ENCODE measurements at places on chromosomes 1 and 21. TPM values are rescaled to one million over a fixed set of nuclear protein-coding genes. Genes with fewer than 3 reads are reported as not detected.

OPRD1 gene
- not detected for total RNA-seq

KRTAP19-1 gene
- total RNA-seq = not detected

ADCY10 gene
- total RNA-seq = not detected

CFHR4 gene
- not detected for total RNA-seq

IFNAR1 gene
- total RNA-seq = 27.9 TPM

TFF2 gene
- total RNA-seq = not detected

B3GALNT2 gene
- 22.6 TPM for total RNA-seq

CFAP107 gene
- not detected for total RNA-seq

CSF3R gene
- total RNA-seq = 10.5 TPM

LEFTY1 gene
- total RNA-seq = not detected

DNA sequence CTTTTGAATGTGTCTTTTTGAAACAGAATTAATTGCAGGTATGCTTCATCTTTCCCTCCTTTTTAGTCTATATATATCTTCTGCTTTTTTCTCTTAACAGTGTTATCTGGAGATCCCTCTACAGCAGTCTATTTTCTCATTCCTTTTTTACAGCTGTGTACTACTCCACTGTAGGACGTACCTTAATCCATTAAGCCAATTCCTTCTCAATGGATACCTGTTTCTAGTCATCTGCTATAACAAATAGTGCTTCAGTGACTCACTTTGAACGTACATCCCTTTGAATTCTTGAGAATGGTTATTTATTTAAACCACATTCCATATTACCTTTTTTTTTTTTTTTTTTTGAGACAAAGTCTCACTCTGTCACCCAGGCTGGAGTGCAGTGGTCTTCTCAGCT, 15.6 kb downstream of the PCNX2 start:
- no peak for DNase-seq

- no peak for DNase-seq
Measured at GRCh38 chr1:243312952-243313634, 57.3 kb downstream of the SDCCAG8 start.

GRCh38 chr1:223859058-223859457, 13.3 kb upstream of the TP53BP2 start:
- no peak for DNase-seq

- no peak for DNase-seq
Measured at GRCh38 chr1:160020196-160020595, 11.6 kb downstream of the PIGM start.

- DNase-seq = no peak
Measured at GRCh38 chr1:153049211-153049610, 8.1 kb downstream of the SPRR2A start.

- DNase-seq = no peak
Measured at GRCh38 chr1:40799351-40799867, 15.8 kb downstream of the KCNQ4 start.

DNA sequence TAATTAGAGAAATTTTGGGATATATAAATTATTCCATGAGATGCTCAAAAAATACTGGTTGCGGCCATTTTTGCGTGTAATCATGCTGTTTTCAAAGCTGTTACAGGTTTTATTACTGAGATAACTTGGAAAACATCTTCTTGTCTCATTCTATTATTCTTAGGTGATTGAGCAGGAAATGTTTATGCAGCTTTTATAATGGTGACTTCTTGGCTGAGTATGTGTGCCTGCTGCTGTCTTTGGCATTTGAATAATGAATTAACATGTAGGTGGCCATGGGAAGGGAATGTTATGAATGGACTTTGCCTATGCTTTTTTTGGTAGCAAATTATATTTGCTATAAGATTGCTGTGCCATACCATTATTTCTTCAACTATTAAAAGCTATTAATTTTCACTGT, 52.5 kb downstream of the RASAL2 start:
- DNase-seq = no peak

- DNase-seq = no peak
Measured at GRCh38 chr1:30196457-30196856, 526.9 kb downstream of the MATN1 start.

DNA sequence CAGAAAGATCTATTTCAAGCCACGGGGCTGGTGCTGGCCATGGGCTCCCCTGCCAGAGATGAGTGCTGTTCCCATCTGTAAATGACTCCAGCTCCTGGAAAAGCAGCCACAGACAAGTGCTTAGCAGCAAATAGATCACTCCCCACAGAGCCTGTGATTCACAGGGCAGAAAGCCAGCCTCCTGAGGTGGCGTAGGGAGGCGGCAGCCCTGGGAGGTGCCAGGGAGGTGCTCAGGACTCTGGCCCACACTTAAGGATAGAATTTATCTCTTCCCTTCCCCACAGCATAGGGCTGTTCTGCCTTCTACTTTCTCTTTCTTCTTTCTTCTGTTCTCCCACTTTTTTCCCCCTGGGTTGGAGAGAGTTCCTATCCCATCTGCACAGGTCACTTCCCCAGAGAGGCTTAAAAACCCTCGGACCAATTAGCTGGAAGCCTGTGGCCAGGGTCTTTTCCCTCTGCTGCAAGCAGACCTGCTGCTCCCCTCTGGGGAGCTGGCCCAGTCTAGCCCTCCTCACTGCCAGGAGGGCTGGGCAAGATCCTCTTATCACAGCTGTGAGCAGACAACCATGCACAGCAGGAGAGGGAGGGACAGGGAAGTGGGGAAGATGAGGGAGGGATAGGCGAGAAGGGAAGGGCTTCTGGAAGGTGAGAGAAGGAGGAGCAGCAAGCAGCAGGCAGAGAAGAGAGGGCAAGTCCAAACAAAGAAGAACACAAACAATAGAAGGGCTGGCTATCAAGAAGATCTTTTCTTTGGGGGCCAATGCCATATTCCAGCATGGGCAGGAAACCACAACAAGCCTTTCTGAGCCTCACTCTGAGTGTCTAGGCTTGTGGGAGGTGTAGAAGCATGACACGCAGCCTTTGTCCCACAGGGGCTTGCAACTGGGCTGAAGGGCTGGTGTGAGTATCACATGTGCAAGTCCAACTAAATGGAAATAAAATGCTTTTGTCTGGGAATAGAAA, 41.0 kb downstream of the KCND3 start:
- peak; percentile 63 for DNase-seq

- no peak for DNase-seq
Measured at GRCh38 chr1:167832693-167833092, 81.2 kb downstream of the ADCY10 start.

DNA sequence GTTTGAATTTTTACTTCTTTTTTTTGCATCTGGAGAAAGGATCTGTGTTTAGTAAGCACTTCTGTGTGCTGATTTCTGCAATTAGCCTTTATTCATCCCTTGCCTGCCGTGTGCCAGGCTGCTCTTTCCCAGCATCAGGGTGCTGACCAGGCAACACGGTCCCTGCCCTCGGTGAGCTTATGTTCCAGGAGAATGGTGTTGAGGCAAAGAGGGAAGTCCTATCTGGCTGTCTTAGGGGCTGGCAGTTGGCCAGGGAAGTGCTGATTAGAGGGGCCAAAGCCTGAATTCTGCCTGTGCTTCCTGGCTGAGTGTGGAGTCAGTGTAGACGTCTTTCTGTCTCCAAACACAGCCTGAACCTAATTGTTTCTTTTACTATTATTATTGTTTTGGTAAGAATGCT, 187.1 kb downstream of the CAMTA1 start:
- DNase-seq = no peak

DNA sequence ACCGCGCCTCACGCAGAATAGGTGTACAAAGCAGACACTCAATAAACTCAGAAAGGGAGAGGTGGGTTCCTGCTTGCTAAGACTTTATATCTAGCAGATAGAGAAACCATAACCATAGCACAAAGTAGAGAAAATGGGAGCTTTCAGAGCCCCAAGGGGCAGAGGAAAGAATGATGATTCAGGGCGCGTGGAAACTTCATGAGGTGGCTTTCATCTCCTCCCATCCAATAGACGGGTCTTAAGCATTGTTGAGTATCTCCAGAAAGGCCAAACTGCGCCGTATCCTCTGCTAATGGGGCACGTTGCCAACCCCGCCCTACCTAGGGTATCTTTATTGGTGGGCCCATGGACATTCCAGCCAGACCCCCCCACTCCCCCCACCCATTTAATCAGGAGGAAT, 778 bp upstream of the MIXL1 start:
- no peak for DNase-seq

GRCh38 chr1:24828887-24829192, 83.6 kb downstream of the CLIC4 start:
- DNase-seq = no peak

DNA sequence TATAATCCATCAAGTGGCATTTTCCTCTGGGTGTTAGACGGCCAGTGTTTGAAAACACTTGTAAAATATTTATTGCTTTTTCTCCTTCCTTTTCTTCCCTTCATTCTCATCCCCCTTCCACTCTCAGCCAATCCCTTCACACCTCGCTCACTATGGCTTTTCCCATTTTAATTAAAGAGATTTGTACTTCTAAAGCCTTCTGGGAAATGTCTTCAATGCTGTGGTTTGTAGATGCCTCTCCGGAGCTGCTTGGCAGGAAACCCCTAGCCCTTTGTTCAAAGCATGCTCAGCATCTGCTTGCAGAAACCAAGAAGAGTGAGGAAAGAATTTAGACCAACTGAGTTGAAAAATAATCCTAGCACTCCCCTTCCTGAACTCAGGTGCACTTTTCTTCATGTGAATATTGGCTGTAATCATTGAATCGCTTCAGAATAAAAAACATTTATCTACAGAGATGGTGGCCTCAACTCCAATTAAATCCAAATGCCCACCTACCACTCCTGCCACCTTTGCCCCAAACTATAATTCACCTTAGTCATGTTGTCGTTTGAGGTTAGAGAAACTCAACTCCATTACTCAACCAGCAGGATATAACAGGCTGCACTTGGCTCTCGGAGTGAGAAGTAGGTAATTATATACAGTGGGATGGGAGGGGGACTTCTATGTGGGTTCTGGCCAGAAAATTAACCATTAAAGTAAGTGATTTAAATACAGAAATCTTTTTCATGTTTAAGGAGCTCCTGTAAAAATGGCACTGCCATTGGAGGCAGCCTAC, 659.4 kb upstream of the CAMK1G start:
- DNase-seq = no peak

DNA sequence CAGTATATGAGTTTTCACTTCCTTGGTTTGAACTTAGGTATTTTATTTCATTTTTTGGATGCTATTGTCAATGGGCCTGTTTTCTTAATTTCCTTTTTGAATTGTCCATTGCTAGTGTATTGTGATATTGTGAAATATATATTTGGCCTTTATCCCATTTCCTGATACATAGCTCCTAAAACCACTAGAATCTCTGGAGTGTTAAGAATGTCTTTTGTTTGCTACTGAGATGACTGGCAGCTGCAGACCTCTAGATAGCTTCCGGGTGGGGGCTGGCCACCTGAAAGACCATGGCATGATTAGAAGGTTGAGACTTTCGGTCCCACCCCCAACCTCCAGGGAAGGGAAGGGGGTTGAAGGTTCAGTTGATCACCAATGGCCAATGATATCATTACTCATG, 245.4 kb downstream of the KCNJ6 start:
- no peak for DNase-seq

DNA sequence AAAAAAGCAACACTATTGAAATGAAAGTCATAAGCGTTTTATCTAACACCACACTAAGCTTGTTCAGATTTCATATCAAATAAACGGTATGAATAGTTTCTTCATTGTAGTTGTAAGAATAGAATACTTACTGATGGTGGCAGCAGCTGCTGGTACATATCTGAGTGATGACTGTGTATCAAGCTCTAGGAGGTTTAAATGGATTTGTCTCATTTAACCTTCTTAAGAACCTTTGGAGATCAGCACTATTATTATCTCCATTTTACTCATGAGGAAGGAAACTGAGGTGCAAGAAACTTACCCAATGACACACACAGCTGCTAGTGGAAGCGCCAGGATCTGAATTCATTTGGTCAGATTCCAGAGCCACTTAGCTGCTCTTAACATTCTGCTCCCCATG, 104.0 kb downstream of the EIF4G3 start:
- no peak for DNase-seq

DNA sequence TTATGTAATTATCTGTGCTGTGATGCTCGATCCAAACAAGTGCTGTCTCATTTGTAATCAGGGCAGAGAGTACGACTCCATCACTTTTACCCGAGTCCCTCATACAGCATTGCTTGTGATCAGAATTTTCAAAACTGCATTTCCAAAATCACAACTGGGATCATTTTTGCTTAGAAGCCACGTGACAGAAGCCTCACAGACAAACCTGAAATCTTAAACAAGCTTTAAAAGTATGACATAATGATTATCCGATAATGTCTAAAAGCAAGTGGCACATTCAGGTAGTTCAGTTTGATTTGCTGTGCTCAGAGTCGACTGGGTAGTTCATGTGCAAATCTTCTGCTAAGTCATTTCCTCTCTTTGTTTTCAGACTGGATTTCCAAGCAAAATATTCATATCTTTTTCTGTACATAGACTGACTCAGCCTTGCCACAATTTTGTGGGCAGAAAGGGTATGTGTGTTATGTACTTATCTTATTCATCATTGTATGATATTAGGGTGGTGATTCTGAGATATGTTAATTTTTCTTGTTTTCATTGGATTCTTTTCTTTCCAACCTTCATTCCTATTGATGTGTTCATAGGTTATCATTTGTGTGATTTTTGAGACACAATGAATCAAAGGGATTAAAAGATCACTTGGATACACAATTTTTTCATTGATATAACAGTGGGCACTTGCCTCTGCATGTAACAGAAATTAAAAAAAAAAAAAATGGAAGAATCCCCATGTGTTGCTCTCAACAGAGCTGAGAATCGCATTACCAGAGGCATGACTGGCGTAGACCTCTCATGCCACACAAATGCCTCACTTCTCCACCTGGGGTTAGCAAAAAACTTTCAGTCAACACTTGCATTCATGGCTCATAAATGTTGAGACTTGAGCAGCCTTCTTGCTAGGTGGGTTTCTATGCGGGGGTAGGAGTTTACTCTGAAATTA, 355.7 kb downstream of the LTN1 start:
- DNase-seq = no peak

GRCh38 chr1:23661887-23662286, 29.7 kb upstream of the RPL11 start:
- DNase-seq = no peak

GRCh38 chr1:148379170-148379500, 104.0 kb downstream of the PPIAL4G start:
- DNase-seq = no peak

All from heart left ventricle (tissue), 16 donors.